ENCODE measurements at places on chromosomes 4 and X. TPM values are rescaled to one million over a fixed set of nuclear protein-coding genes. Genes with fewer than 3 reads are reported as not detected.

Gene IL13RA2
- total RNA-seq = 0.57 TPM

Gene GPC4
- 21.1 TPM for total RNA-seq

Gene SOWAHB
- total RNA-seq = not detected

Gene FGF5
- total RNA-seq = not detected

DNA sequence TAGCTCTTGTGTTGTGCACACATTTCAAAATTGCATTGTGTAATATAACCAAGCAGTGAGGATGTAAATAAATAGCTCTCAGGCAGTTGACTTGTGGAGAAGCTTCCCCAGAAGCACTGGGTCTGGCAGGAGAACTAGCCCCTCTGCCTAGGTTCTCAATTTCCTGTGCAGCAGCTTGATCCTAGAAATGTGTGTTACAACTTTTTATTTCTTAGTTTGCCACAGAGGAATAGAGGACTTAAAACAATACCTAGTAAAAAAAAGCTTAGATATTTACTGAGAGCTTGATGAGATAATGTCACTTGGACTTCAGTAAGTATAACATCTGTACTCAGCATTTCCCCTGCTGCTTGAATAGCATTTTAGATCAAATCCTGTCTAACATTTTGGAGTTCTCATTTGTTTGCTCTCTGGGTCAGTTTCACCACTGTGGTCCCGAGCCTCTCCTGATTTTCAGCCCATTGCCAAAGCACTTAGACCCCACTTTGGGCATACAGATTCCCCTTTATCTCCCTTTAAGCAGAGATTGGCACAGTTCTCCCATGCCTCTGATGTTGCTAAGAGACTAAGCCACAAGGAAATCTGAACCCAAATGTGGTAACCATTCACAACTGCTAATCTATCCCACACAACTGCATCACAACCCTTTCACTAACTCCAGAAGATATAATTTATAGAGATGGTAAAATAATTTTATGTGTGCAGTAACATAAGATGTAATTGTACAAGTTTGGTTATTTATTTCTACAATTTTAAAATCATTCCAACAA lies 98.2 kb upstream of the NRK start:
- DNase-seq = no peak

GRCh38 chr4:64125354-64125753 lies 283.9 kb downstream of the TECRL start:
- no peak for DNase-seq

DNA sequence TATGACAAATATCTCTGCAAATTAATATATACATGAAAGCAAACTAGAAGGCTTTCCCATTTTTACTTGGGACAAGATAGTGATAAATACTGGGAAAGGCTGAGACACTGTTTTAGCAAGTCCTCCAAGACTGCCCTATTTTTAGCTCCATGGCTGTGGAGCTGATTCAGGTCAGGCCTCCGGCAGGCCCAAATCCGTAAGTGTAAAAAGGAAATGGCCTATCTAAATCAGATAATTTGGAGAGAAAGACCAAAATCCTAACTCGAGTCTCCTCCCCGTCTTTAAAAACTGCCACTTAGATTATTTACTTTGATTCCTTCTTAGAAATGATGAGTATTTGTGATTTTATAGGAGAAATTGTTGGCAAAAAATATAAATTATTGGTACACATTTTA lies 2.9 kb downstream of the OTUD4 start:
- DNase-seq = no peak

- no peak for DNase-seq
These were observed 10.1 kb downstream of the SCARB2 start for GRCh38 chr4:76203541-76203940.

DNA sequence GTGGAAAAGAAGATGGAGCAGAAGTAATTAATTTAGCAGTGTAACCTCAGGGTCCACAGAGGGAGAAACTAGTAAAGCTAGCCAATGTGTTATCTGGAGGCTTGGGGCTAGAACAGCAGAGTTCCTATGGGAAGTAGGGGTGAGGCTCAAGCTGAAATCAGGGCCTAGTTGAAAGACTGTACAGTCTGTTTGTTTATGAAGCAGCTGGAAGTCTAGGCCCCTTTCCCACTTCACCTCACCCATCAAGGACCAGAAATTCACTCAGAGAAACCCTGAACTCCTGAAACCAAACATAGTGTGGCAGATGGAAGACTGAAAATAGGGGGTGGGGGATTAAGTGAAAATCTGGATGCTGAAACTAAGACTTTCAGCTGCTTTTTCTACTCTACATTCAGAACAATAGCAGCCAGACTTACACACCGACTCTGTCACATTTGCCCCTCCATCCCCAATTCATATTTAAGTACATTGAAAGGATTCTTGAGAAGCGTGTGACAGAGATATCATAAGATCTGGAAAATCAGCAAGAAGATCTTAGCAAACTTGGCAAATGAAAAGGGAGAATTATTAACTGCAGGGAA lies 32.6 kb upstream of the FAM241A start:
- no peak for DNase-seq

DNA sequence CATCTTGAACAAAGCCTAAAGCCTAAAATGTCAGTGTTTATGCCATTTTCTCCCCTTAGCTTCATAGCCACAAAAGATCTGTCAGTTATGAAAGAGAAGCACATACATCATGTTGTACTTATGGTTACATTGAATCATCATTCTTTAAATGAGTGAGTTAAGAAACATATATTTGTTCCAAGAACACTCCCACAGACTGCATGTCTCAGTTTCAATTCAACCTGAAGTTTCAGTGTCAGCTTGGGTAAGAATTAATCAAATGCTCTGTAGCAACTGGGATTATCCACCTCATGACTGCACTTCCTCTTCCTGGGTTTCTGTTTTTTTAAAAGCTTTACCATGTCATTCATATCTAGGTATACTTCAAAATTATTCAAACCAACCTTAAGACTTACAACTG lies 3.9 kb upstream of the TMPRSS11B start:
- DNase-seq = no peak

DNA sequence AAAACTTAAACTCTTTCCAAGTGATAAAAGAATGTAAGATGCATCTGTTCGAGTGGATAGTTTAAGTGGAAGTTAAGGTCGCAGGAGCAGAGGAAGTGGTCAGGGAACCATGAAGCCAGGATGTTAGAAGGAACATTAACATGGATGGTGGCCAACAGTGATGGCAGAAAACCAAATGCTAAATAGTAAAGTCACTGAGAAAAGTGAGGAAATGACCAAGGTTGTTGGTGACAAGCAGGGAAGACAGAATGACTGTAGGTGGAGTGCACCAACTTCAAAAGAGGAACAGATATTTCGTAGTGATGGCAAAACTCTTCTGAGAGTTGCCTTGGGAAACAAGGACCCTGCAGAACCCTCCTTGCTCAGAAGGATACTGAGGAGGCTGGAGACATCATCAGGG lies 226.2 kb downstream of the PALLD start:
- DNase-seq = no peak

DNA sequence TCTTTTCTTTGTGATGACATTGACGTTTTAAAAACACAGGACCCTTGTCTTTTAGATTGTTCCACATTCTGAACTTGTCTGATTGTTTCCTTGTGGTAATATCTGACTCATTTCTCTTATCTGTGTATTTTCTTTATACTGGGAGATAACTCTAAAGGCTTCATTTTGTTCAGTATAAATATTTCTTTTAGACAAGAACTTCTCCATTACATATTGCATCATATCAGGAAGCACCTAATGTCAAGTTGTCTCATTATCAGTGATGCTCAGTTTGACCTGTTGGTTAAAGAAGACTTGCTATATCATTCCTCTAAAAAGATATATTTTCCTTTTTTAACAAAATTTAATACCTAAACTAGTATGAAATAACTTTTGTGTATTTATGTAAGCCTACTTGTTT lies 152.3 kb upstream of the BMP3 start:
- DNase-seq = no peak

DNA sequence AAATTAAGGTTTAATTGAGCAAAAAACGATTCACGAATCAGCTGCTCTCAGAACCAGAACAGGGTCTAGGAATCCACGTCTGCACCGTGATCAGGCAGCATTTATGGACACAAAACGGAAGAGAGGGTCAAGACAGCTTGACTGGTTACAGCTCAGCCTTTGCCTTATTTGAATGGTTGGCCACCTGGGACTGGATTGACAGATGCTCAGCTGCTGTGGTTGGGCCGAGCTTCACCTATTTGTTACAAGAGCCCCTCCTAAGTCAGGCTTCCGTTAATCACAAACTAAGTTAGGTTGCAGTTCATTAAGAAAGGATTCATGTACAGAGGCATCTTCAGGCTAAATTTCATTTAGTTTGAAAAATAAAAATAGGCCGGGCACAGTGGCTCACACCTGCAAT lies 50.6 kb upstream of the MAN2B2 start:
- no peak for DNase-seq

DNA sequence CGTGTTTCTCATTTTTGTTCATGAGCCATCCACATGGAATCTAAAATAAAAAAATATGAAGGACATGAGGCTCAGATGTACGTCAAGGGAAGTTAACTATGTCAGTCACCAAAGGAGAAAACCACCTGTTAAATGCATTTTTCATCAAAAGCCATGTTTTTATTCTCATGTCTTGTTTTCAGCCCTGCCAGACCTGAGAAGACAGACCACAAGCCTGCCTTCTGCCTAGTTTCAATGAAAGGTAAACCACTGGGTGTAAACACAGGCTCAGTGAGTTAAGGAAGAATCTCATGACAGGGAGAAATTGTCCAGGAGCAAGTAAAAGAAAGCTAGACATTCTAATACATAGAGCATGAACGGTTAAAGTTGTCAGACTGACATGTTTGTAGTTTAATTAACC lies 52.3 kb upstream of the TNIP3 start:
- DNase-seq = no peak

- no peak for DNase-seq
These were observed 327.3 kb downstream of the CAMK2D start for GRCh38 chr4:113434247-113434587.

Measured in neural crest cell (in vitro differentiated cells).